ENCODE measurements at places on chromosomes 5 and 9.

- no peak for DNase-seq
Measured at GRCh38 chr5:6719896-6720560, 6.8 kb downstream of the TENT4A start.

DNA sequence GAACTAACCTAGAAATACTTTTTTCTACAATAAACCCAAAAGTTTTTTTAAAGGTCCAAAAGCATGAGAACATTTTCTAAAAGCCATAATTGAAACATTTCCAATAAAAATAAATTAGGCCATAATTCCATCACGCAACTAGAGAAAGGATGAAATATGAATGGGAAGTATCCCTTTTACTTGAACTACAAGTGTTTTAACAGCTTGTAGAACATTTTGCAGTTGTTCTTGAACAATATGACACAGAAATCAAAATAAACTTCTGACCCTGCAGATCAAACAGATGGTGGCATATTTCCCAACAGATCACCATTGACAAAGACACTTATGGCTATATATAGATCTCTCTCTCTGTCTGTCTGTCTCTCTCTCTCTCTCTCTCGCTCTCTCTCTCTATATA, 624.4 kb downstream of the PSAT1 start:
- DNase-seq, result no peak

DNA sequence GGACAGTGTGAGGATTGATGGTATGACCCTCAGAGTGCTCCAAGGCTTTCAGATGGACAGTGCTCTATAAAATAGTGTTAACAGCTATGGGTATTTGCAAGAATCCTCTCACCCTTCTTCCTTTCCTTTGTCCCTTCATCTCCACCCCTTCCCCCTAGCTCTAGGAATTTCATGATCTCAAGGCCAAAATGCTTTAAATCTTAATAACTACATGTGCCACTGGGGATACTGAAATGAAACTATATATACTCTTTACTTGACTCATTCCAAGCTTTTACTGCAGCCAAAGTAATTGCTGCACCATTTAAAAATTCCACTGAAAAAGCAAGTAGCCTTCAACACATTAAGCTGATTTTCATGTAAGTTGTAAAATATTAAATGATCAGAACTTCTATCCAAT, 361.6 kb upstream of the SLC30A5 start:
- no peak for DNase-seq

DNA sequence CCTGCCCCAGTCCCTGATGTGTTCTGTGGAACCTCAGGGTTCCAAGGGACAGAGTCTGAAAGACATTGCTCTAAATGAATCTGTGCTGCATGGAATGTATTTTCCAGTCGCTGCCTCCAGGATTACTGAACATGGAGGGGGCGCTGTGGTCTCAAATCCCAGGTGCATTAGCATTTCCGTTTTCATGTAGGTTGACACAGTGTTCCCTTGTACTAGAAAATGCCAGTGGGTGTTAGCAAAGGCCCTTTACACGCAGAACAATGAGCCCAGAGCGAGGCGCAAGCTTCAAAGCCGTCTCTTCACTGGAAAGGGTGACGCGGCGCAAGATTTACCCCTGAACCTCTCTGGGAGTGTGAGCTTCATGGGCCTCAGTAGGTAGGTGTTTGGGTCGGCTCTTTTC, 308.3 kb downstream of the SLIT3 start:
- DNase-seq, result no peak

- no peak for DNase-seq
Measured at GRCh38 chr5:170345971-170346370, 43.2 kb downstream of the KCNMB1 start.

- DNase-seq, result no peak
Measured at GRCh38 chr9:79213417-79214125, 358.2 kb upstream of the TLE4 start.

- no peak for DNase-seq
Measured at GRCh38 chr5:31133488-31133887, 60.0 kb upstream of the CDH6 start.
